ENCODE measurements at places on chromosomes 3 and 15.

DNA sequence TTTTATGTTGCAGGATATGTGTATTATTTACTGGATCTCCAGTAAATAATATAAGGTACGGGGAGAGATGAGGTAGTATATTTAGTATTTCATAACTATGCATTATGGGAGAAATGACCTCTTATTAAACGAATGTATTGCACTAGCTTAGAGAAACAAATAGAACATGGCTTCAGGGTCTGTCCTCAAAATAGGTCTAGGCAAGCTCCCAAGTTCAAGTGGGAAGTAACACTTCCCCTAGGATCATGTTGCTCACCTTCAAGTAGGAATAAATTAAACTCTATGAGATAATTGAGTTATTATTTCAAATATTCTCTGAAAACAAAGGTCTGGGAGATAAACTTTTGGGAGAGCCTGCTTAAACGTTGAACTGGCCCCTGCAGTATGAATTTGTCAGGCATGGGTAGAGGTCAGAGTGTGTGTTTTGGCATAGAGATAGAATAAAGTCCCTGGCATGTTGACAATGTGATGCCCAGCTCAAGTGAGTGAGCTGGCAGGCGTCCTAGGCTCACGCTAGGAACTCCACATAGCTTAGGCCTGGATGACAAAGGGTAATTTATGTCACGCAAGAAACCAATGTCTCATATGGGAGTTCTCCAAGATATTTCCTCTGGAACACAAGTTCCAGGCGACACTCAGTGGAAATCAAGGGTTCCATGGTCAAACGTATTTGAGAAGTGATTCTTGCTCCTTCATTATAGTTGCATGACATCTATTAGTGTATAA, 236.8 kb downstream of the CACNA2D3 start:
- DNase-seq = no peak

DNA sequence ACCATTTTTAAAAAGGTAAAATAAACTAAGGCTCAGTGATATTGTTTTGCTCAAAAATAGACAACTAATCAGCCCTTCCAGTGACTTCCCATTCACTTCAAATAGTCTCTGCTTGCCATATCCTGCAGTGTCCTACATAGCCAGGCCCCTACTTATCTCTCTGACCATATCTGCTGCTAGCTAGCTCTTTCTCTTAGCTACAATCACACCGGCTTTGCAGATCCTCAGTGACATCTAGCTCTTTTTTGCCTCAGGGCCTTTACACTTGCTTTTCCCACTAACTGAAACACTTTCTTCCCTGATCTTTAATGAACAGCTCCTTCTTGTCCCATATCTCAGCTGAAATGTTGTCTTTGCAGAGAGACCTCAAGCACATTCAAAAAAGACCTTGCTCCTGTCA, 161.3 kb downstream of the IL5RA start:
- no peak for DNase-seq

DNA sequence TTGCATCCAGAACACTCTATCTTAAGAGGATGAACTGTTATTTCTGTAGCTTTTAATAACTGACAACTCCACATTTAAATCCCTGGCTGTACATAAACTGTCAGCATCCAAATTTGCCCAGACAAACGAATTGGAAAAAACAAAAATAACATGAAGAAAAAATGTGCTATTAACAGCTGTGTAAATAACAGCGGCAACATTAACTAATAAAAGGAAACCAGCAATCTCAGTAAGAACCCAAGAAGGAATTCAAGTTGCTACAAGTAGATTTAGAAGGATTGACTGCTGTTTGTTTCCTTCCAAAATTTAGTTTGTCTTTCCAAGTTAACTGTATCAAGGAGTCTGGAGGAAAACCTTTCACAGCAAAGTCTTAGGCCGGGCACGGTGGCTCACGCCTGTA, 550.6 kb upstream of the MDFIC2 start:
- DNase-seq = no peak

- DNase-seq = no peak
These were observed 88.6 kb downstream of the SEC22A start for GRCh38 chr3:123290107-123290930.

DNA sequence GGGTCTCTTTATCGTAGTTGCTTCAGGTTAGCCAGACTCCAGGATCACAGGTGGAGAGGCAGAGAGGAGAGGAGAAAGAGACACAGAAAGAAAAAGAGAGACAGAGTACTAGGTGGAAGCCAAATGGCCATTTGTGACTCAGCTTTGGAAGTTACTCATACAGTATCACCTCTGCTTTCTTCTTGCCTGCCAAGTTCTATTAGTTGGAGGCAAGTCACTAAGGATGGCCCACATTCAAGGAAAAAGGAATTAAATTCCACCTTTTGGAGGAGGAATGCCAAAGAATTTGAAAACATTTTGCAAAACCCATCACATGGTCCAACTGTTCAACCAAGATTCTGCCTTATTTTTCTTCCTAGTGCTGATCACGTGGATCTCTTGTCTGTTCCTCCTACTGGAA, 291.1 kb downstream of the CHL1 start:
- no peak for DNase-seq

DNA sequence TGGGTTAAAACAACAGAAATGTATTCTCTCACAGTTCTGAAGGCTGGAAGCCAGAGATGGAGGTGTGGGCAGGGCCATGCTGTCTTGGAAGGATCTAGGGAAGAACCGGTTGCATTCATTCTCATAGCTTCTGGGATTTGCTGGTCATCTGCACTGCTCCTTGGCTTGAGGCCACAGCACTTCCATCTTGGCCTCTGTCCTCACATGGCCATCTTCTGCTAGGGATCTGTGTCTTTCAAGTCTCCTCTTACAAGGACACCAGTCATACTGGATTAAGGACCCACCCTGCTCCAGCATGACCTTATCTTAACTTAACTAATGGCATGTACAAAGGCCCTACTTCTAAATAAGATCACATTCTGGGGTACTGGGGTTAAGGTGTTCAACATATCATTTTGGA, 47.7 kb downstream of the RPLP1 start:
- DNase-seq = no peak

GRCh38 chr15:89141885-89142284, 53.6 kb downstream of the ABHD2 start:
- no peak for DNase-seq

DNA sequence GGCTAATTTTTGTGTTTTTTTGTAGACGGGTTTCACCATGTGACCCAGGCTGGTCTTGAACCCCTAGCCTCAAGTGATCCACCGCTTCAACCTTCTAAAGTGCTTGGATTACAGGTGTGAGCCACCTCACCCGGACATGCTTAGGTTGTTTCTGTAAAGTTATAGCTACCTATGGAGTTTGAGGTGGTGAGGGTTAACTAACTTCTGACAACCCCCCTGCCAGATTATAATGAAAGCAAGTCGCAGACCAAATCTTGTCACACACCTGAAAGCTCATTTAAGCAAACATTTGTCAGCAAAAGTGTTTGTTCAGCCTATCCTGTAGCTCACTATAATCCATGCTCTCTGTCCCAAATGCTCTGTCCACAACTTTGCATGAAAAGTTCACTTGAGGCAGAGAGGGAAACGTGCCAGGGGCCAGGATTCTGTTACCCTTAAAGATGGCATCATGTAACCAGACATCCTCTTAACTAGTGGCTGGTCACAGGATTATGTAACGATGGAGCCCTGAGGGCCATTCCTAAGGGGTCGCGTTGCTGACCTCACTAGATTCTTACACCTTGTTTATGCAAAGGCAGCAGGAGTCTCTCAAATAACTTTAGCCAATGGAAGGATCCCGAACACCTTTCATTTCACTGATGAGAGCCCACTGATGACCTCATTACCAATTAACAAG, 24.1 kb upstream of the SENP5 start:
- no peak for DNase-seq

All from iPS DF 6.9 (cell line).